ENCODE measurements at places on chromosomes 5 and 9.

- DNase-seq, result no peak
Observed at GRCh38 chr5:65742565-65743231, 20.7 kb downstream of the NLN start.

- DNase-seq, result no peak
Observed at GRCh38 chr5:56856541-56857178, 41.3 kb downstream of the MAP3K1 start.

- DNase-seq, result no peak
Observed at GRCh38 chr5:108461628-108462367, 79.9 kb upstream of the FBXL17 start.

DNA sequence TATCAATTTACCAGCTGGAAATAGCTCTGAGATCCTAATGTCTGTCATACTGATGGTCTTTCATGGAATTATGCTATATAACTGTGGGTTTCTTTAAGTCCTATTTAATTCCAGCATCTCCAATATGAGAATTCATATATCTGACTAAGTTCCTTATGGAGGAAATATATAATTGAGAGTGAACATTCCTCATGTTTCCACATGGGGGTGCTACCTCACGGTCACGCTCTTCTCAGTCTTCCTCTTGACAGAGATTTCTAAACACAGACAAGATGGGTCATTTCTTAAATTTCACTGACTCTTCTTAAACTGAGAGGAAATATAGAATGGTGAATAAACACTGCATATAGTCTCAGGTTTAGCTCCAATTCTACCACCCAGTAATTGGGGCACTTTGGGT, 212.1 kb downstream of the SLF1 start:
- no peak for DNase-seq

GRCh38 chr5:14413331-14413750, 168.3 kb upstream of the OTULINL start:
- peak; percentile 25 for DNase-seq

DNA sequence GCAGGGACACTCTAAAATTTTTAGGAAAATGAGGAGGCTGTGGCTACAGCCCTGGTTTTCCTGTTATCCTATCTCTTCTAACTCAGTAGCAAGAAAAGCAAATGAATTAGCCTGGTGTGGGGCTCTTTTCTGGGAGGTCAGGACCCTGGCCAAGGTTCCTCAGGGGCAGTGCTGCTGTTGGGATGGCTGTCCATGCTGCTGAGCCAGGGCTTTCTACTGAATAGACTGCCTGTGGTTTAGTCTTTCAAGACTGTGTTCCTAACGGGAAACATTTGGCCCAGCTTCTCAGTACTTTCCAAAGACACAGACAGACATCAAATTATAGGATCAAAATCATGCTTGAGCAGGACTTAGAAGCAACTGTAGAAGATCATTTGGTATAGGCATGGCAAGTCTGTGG, 18.1 kb downstream of the TNC start:
- no peak for DNase-seq

GRCh38 chr9:29514336-29514735, 1941.1 kb upstream of the C9orf72 start:
- DNase-seq, result no peak

DNA sequence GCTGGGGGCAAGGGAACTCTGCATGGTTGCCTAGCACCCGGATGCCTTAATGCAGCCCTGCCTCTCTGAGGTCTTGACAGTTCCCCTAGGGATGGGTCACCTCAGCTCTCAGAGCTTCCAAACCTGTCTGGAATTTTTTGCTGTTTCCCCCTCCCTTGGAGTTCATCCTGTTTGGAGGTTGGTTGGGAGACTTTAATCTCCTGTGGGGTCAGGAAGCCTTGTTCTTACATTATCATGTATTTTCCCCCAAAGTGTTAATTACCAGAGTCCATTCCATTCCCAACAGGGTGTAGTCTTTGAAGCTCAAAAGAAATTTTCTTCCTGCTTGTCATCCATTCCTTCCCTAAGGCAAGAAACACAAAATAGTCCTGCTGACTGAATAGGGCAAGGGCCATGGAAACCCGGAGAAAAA, 150.3 kb upstream of the SPRY4 start:
- no peak for DNase-seq

DNA sequence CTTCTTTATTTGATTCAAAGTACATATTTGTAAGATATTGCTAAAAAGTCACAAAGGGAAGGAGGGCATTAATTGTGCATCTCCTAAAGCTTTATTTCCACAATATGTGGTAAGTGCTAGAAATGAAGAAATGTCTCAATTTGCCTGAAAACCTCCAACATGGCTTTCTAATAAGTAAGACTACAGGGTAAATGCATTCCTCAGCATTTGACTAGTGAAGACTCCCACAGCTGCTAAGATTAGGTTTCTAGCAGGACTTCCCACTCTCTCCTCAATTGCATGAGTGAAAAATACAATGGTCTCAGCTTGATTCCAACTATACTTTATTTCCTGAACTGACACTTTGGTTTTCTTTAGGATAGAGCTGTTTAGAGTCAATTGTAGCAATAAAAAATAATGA, 162.1 kb downstream of the ELAVL2 start:
- DNase-seq, result no peak

- no peak for DNase-seq
Observed at GRCh38 chr5:112125903-112126302, 293.2 kb downstream of the EPB41L4A start.

Data from activated gamma-delta T cell treated with Interleukin-2 at 50 U/mL for 16 hours (primary cell).